ENCODE measurements at places on chromosomes 2 and 18. TPM values are rescaled to one million over a fixed set of nuclear protein-coding genes. Genes with fewer than 3 reads are reported as not detected.
A peak's percentile ranks its signal among the peaks of the same experiment; 100 is the strongest.

- no peaks in the 10 kb centered on the region for H3K27me3 ChIP-seq
- H3K27ac ChIP-seq = no peak overlapping the region
- DNase-seq = no peak
- no peak overlapping the region for H3K4me3 ChIP-seq
- no peaks in the 10 kb centered on the region for H3K36me3 ChIP-seq
- H3K4me1 ChIP-seq = 0 out of 2 replicates have a peak, but pooled peaks cover 6% of the 10 kb centered on the region
Measured at GRCh38 chr18:12306752-12307700, 1.0 kb upstream of the TUBB6 start.

OBSL1 gene
- 161 TPM for total RNA-seq

TMEM178A gene
- 2.9 TPM for total RNA-seq

TCF23 gene
- total RNA-seq = not detected

DNA sequence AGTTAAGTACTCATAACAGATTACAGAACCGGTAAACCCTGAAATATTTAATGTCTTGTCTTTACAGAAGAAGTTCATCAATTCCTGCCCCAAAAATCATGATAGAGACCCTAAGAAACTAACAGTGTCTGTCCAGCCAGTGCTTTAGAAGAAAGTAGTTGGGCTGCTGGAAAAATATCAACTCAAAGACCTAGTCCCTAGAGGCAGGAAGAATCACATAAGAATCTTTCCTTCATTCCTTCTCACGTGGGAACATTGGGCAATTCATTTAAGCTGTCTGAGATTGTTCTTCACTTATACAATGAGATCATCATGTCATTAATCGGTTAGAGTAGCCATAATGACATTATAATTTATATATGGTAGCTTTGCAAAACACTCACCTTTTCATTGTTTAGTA is 156.4 kb downstream of the CCBE1 start:
- no peaks in the 10 kb centered on the region for H3K36me3 ChIP-seq
- no peak for DNase-seq
- no peak overlapping the region for H3K4me3 ChIP-seq
- no peak overlapping the region for H3K27ac ChIP-seq

- peaks cover 22% of the 10 kb centered on the region for H3K36me3 ChIP-seq
- H3K4me1 ChIP-seq = no peaks in the 10 kb centered on the region
- H3K4me3 ChIP-seq = no peak overlapping the region
- DNase-seq = no peak
- no peak overlapping the region for H3K27ac ChIP-seq
- no peaks in the 10 kb centered on the region for H3K27me3 ChIP-seq
Measured at GRCh38 chr2:160301420-160301819, 101.3 kb upstream of the ITGB6 start.

DNA sequence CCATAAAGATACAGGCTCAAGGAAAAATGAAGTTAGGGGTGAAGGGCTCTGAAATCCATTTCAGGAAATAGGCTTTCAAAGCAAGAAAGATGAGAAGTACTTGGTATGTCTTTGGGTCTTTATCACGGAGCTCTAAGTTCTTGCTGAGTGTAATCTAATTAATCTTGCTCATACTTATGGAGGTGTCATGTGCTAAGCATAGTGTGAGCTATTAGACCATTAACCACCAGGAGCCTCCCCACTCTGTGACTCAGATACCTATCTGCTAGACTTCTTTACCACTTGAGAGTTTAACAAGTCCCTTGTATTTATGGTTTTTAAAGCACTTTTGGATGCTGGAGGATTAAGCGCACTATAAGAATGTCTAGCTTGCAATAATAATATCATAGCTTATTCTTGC is 678.7 kb downstream of the EPHA4 start:
- no peaks in the 10 kb centered on the region for H3K27me3 ChIP-seq
- DNase-seq = no peak
- no peak overlapping the region for H3K4me3 ChIP-seq

CNGA3 gene
- total RNA-seq = not detected

GRCh38 chr18:58953627-58954026 is 89.0 kb downstream of the ZNF532 start:
- no peaks in the 10 kb centered on the region for H3K4me1 ChIP-seq
- no peaks in the 10 kb centered on the region for H3K27me3 ChIP-seq
- no peak overlapping the region for H3K4me3 ChIP-seq
- no peak for DNase-seq
- no peak overlapping the region for H3K27ac ChIP-seq

GRCh38 chr18:62325806-62326645 is 916 bp downstream of the TNFRSF11A start:
- H3K27me3 ChIP-seq = no peaks in the 10 kb centered on the region
- peak overlapping the region; percentile 71 for H3K4me3 ChIP-seq
- H3K36me3 ChIP-seq = no peaks in the 10 kb centered on the region

- H3K27me3 ChIP-seq = no peaks in the 10 kb centered on the region
- no peak overlapping the region for H3K27ac ChIP-seq
- H3K4me1 ChIP-seq = no peaks in the 10 kb centered on the region
- no peak overlapping the region for H3K4me3 ChIP-seq
- H3K36me3 ChIP-seq = no peaks in the 10 kb centered on the region
Measured at GRCh38 chr18:63177919-63178821, 141.4 kb downstream of the BCL2 start.

GRCh38 chr2:10536569-10537133 is 88.5 kb upstream of the ODC1 start:
- H3K4me3 ChIP-seq = no peak overlapping the region
- H3K27me3 ChIP-seq = no peaks in the 10 kb centered on the region
- peaks cover 23% of the 10 kb centered on the region for H3K4me1 ChIP-seq
- no peak for DNase-seq
- no peak overlapping the region for H3K27ac ChIP-seq
- H3K36me3 ChIP-seq = no peaks in the 10 kb centered on the region

- DNase-seq = peak; percentile 78
- H3K4me3 ChIP-seq = no peak overlapping the region
- H3K27ac ChIP-seq = peak overlapping the region; percentile 33
- H3K36me3 ChIP-seq = peaks cover 49% of the 10 kb centered on the region
- H3K4me1 ChIP-seq = peaks cover 76% of the 10 kb centered on the region
Measured at GRCh38 chr2:9336576-9337314, 86.6 kb downstream of the ITGB1BP1 start.

CHRNG gene
- total RNA-seq = not detected

FOXI3 gene
- not detected for total RNA-seq

DNA sequence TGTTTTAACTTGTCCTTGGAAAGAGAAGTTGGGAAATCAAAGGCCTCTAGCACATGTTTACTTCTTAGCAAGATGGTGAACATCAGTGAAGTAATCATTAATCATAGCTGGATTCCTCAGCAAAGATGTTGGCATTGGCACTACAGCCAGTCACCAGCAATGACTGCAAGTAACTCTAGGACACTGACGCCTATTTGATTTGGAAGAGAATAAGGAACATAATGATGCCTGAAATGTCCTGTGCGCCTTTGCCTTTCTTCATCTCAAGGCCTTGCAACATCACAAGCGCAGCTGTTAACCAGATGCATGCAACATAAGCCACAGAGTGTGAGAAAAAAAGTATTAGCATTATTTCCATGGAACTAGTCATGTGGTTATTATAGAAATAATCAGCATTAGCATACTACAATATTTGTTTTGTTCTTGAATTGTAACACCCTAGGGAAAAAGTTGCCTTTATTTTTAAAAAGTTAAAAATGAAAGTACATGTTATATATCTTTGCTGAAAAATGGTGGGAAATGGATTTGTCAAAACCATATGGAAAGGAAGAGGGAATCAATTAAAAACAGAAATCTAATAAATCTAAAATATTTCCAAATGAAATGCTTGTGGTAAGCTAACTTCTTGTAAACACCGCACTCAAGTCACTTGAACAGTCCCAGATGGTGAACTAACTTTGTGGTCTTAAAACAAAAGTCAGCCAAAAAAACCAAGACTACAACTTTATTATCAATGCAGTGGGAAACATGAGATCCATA is 55.6 kb downstream of the THADA start:
- no peak for DNase-seq
- H3K36me3 ChIP-seq = peaks cover 11% of the 10 kb centered on the region
- H3K4me3 ChIP-seq = no peak overlapping the region
- H3K27me3 ChIP-seq = no peaks in the 10 kb centered on the region
- no peak overlapping the region for H3K27ac ChIP-seq

EMX1 gene
- total RNA-seq = not detected

DNA sequence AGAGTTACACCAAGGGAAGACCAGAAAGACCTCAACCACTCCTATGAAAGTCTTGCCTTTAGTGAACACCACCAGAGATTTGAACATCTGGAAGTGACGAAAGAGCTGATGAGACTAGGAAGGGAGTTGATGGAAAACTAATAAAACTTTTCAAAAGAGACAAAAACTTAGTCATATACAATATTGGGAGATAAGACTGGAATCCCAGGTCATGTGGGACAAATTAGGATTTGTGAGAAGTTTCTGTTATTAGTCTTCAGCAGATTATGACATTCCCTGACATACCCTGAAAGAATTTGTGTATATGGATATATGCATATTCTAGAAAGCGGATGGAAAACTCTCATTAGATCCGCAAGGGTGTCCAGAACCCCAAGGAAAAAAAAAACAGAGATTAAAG is 145.0 kb upstream of the LTBP1 start:
- no peak for DNase-seq
- H3K4me3 ChIP-seq = no peak overlapping the region
- H3K27me3 ChIP-seq = no peaks in the 10 kb centered on the region
- H3K4me1 ChIP-seq = peaks cover 28% of the 10 kb centered on the region

DNA sequence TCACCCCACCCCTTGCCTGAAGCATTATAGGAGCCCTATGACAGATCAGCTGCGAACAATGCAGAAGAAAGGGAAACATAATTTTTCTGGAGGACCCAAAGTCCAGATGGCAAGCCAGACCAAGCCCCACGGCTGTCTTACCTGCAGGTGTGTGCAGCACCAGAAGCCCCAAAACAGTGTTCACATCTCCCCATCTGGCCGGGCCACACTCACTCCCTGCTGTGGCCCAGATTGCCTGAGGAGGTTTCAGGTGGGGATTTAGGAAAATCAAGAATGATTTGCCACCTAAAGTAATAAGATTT is 11.7 kb upstream of the STK17B start:
- no peak overlapping the region for H3K27ac ChIP-seq
- H3K4me3 ChIP-seq = no peak overlapping the region
- H3K36me3 ChIP-seq = no peaks in the 10 kb centered on the region
- no peaks in the 10 kb centered on the region for H3K27me3 ChIP-seq
- no peak for DNase-seq
